ENCODE measurements at places on chromosomes 6 and 20. TPM values are rescaled to one million over a fixed set of nuclear protein-coding genes. Genes with fewer than 3 reads are reported as not detected.

Gene SAPCD1
- not detected for polyA plus RNA-seq

Gene HTR1B
- not detected for polyA plus RNA-seq

Gene PRR18
- polyA plus RNA-seq, result 0.29 TPM

Gene KCNQ5
- 0.14 TPM for polyA plus RNA-seq

Gene SLC24A3
- 0.28 TPM for polyA plus RNA-seq
